ENCODE measurements at places on chromosomes 7 and 10.
A peak's percentile ranks its signal among the peaks of the same experiment; 100 is the strongest.

GRCh38 chr10:86630079-86630478 lies 24.3 kb upstream of the OPN4 start:
- DNase-seq = no peak

- DNase-seq = no peak
Observed at GRCh38 chr10:107829161-107829560, 664.7 kb upstream of the SORCS1 start.

GRCh38 chr10:75122505-75122904 lies 11.0 kb downstream of the SAMD8 start:
- DNase-seq = no peak

GRCh38 chr10:59284118-59284975 lies 78.0 kb downstream of the FAM13C start:
- DNase-seq = no peak

DNA sequence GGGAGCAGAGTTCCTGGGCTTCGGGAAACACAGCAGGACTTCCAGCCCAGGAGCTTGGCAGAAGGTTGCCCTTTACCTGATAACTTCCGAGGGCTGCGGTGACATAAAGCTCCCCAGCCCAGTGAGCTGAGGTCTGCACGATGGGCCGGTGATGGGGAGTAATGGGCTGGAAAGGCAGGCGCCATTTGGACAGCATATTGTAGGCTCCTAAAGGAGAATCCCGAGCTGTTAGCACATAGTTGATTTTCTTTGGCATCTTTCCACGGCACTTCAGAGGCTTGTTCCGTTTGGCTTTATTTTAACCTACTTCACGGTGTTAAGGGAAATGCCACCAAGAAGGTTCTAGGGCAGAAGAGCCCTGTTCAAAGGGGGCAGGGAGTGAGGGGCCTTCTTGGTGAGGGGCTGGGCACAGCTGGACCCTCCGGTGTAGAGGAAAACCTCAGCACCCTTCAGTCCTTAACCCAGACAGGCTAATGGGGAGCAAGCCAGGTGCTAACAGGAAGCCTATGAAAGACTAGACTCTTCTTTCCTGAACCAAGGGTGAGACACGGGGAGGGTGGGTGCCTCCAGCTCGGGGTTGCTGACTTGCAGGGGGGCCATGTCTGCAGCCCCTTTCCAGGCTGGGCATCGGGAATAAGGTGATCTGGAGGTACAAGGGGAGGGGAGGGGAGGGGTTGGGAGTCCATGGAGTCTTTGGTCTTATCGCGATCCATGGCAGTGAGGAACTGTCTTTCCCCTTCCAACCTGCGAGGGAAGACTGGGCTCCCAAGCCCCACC lies 347.7 kb downstream of the GLRX3 start:
- no peak for DNase-seq

- DNase-seq = no peak
Observed at GRCh38 chr10:21764466-21765189, 230.6 kb downstream of the MLLT10 start.

GRCh38 chr7:50349963-50350944 lies 45.7 kb downstream of the IKZF1 start:
- peak; percentile 71 for DNase-seq

- no peak for DNase-seq
Observed at GRCh38 chr10:113434950-113435349, 117.9 kb upstream of the HABP2 start.

GRCh38 chr10:110747609-110748464 lies 103.7 kb downstream of the RBM20 start:
- DNase-seq = no peak

- DNase-seq = no peak
Observed at GRCh38 chr10:121900443-121901174, 27.2 kb downstream of the ATE1 start.

DNA sequence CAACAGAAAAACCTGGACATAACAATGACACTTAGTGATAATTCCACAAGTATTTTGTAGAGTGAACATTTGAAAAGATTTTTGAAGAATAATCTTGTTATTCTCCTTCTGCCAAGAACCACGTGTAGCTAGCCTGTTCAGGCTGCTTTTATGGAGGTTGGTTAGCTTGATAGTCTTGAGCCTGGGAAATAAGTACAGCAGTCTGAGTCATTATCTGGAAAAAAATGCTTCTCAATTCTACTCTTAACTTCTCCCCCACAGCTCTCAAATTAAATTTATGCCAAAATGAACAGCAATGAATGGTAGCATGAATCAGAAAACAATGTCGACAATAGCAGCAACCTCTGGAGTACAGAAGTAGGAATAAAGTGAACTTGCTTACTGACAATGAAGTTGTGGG lies 63.2 kb downstream of the GPR37 start:
- no peak for DNase-seq

- no peak for DNase-seq
Observed at GRCh38 chr10:64731016-64731415, 1209.8 kb downstream of the REEP3 start.

- no peak for DNase-seq
Observed at GRCh38 chr7:17411922-17412321, 113.5 kb downstream of the AHR start.

DNA sequence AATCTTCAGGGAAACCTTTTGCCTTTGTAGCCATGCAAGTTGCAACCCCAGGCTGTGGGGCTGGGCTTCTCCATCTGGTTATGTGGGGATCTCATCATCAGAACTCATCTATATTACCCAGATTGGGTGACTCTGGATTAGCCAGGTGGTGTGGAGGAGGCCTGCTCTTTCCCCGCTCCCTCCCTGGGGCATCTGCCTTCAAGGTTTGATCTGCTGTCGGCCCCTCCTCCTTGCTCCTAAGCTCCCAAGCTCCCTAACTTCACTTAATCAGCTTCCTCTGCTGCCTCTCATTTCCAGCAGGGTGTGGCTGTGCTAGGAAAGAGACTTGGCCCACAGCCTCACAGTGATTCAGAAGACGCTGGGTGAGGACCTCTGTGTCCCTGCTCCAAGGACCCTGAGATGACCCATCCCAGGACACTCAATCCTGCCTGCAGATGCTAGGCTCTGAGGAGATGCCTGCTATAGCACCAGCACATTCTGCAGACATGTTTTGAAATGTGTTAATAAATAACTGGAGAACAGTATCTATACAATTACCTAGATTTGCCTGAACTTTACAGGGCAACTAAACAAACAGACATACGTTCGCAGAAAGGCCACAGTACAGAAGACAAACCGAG lies 392.1 kb upstream of the PODXL start:
- no peak for DNase-seq

- DNase-seq = no peak
Observed at GRCh38 chr10:110794808-110795207, 76.9 kb upstream of the PDCD4 start.

DNA sequence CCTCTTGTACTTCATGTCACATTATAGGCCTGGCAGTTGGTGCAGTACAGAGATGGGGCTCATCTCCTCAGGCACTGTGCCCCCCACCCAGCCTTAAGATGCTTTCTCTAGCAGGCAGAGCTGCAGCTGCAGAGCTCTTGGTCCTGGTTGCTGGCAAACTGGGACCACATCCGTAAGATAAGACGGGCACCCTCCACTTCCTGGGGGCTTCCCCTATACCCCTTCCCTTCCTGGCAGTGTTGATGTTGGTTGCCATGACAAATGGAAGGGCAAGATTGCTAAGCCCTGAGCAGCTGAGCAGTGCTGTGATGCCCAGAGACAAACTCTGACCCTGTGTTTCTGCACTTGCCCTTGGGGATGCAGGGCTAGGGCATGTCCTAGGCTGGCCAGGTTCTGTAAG lies 103.4 kb upstream of the ANLN start:
- peak; percentile 42 for DNase-seq

DNA sequence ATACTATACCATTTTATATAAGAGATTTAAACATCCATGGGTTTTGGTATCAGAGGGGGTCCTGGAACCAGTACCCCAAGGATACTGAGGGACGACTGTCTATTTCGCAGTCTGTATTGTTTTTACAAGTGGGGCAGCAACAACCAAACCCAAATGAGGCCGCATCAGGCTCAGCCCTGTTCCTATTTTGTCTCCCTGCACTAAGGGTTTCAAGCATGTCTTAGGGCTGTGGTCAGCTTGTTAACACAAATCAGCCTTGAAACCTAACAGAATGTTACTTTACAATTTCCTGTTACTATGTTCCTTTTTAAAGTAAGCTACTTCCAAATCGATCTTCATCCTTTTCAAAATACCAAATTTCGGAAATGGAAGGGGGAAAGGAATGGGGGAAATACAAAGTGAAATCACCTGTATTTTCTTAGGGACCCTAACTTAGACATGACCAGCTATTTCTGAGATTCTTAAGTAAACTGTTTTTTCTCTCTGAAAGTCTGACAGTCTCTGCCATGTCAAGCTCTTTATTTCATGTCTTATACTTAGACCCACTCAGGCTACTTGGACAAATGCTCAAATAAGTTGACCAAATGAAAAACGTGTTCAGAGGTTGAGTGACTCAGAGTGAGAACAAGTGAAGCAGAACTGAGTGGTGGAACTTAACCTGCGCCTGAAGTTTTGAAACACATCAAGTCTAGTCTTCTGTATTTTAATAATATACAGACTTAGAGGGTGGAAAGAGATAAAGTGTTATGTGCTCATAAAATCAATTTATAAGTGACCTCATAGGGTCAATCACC lies 75.8 kb downstream of the C1GALT1 start:
- no peak for DNase-seq

GRCh38 chr7:143222782-143223181 lies 945 bp downstream of the TAS2R40 start:
- DNase-seq = no peak

- DNase-seq = no peak
Observed at GRCh38 chr10:70898687-70899086, 10.3 kb upstream of the PCBD1 start.

GRCh38 chr7:116614499-116615262 lies 57.3 kb upstream of the MET start:
- no peak for DNase-seq

GRCh38 chr7:130649004-130649790 lies 19.4 kb downstream of the COPG2 start:
- DNase-seq = no peak

DNA sequence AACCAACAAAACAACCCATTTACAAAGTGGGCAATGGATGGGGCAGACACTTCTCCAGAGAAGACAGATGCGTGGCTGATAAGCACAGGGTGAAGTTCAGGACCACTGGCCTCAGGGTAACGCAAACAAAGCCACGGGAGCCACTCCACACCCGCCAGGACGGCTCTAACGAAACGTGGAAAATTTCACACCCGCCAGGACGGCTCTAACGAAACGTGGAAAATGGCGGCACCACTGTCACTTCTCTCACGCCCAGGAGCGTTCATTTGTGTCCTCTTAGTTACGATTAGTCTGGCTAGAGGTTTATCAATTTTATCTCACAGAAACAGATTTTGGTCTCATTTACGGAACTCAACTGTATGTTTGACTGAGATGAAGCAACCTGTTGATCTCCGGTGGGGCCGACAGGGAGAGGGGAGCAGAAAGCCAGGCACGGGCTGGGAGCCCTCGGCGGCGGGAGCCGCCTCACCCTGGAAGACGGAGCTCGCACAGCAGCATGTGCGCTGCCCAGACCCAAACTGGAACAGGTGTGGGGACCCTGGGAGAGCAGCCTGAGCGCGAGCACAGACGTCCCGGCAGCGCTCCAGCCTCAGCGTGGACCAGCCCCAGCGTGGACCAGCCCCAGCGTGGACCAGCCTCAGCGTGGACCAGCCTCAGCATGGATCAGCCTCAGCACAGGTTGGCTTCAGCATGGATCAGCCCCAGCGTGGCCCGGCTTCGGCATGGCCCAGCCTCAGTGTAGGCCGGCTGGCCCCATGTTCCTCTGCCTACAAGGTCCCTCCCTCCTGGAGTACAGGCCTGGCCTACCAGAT lies 243.5 kb downstream of the MAD1L1 start:
- no peak for DNase-seq

DNA sequence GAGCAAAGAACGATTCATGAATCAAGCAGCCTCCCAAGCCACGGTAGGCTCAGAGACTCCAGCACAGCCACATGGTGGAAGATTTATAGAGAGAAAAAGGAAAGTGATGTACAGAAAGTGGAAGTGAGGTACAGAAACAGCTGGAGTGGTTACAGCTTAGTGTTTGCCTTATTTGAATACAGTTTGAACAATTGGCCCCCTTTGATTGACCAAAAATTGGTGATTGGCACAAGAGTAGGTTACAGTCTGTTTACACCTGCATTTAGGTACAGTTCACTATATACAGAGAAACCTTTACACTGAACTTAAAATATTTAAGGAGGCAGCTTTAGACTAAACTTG lies 136.4 kb upstream of the ASAH2 start:
- DNase-seq = no peak
